ENCODE measurements at places on chromosomes 5 and 9.
A peak's percentile ranks its signal among the peaks of the same experiment; 100 is the strongest.

- DNase-seq = no peak
Measured at GRCh38 chr9:117917873-117918272, 213.7 kb downstream of the TLR4 start.

- no peak for DNase-seq
Measured at GRCh38 chr9:94668418-94668927, 29.2 kb upstream of the FBP1 start.

DNA sequence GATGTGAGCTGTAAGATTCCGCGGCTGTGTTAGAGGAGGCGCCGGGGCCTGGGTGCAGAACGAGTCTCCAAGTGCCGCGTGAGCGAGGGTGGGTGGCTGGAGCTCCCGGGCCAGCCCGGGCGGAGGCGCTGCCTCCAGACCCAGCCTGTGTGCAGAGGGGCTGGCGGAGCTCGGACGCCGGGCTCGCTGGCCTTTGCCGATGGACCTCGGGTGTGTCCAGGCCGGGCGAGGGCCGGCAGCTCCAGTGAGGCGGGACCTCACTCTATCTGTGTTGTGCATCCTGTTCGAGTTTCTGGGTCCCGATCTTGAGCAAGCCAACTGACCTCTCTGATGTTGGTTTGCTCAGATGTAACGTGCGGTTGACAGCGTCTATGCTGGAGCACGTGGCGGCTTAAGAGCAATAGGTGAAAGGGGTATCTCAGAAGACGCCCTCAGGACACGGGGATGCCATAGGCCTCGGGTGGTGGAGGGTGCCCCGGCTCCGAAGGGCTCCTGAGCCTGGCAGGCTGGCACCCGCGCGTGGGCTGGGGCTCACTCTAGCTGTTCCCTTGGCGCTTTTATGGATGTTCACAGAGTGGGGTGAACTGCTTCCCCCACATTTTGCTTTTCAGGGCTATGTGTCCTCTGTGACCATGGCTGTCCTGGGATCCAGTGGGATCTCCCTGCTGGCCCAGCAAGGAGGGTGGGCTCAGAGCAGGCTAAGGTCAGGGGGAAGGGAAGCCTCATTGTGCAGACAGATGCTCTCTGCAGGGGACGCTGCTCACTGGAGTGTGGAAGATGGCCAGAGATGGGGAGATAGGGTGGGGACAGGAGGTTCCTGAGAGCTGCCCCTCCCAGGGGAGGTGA, 69.8 kb downstream of the MRPL36 start:
- DNase-seq = no peak

GRCh38 chr5:55175781-55176175, 2.8 kb upstream of the CDC20B start:
- no peak for DNase-seq

DNA sequence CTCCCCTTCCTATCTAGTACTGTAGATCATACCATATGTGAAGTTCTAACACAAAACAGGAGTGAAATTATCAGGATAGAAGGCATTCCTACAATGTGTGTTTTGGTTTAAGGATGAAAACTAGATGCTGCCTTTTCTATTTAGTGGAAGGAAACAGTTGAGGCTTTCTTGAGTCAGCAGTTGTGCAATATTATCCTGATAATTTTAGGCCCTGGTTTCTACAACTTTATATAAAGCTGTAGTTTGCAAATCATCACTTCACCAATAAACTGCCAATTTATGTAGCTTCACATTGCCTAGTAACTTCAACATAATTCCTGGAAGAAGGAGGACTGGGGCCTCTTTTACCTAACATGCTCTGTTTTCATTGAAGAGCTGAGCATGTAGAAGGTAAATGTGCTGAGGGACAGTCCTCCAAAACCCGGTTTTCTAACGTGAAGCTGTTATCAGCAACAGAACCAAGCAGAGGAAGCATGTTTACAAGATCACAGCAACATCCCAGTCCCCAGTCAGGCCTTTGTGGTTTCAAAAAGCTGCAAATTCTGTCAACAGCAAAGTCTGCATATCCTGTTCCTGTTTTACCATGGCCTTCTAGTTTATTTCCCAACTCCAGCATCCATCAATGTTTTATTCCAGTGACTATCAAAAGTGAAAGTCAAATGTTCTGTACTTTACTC, 513.4 kb upstream of the MEF2C start:
- no peak for DNase-seq

GRCh38 chr5:170923910-170924620, 62.2 kb downstream of the RANBP17 start:
- no peak for DNase-seq

- no peak for DNase-seq
Measured at GRCh38 chr5:151451626-151452520, 4.5 kb downstream of the SLC36A1 start.

GRCh38 chr9:30410273-30410672, 1974.2 kb upstream of the ACO1 start:
- DNase-seq = no peak

GRCh38 chr9:76913467-76913866, 7.6 kb upstream of the PRUNE2 start:
- no peak for DNase-seq

DNA sequence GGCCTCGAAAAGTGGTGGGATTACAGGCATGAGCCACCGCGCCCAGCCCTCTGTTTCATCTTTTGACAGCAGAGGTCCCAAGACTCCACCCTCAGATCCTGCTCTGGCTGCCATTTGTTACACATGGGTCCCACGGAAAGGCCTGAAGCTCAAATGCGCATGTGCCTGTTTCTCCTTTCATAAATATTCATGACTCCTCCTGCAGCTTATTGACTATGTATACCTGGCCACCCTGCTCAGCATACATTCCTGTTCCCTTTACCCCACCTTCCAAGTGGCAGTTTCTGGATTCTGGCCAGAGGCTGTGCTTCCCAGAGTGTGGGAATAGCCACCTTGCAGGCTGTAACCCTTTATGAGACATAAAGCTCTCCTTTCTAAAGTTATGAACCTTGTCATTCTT, 46.5 kb downstream of the AUH start:
- no peak for DNase-seq

DNA sequence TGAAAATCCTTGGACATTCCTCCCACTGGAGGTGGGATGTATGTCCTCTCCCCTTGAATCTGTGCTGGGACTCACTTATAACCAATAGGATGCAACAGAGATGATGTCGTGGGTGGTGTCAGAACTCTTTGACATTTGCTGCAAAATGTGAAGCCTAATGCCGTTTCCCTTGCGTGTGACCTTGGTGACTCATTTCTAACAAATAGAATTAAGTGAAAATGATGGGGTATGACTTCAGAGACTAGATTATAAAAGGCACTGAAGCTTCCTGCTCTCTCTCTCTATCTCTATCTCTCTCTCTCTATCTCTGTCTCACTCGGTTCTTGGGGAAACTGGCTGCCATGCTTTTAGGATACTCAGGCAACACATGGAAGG, 126.1 kb upstream of the STC2 start:
- no peak for DNase-seq

GRCh38 chr5:74903165-74903787, 37.1 kb upstream of the FAM169A start:
- no peak for DNase-seq

GRCh38 chr9:33465596-33466564, 7.8 kb downstream of the NOL6 start:
- DNase-seq = no peak

DNA sequence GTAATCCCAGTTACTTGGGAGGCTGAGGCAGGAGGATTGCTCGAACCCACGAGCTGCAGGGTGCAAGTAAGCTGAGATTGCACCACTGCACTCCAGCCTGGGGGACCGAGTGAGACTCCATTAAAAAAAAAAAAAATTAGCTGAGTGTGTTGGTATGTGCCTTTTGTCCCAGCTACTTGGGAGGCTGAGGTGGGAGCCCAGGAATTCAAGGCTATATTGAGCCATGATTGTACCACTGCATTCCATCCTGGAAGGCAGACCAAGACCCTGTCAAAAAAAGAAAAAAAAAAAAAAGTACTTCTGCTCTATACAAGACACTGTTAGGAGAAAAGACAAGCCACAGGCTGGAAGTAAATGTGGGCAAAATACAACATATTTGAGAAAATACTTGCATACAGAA, 68.5 kb upstream of the FBXW11 start:
- no peak for DNase-seq

DNA sequence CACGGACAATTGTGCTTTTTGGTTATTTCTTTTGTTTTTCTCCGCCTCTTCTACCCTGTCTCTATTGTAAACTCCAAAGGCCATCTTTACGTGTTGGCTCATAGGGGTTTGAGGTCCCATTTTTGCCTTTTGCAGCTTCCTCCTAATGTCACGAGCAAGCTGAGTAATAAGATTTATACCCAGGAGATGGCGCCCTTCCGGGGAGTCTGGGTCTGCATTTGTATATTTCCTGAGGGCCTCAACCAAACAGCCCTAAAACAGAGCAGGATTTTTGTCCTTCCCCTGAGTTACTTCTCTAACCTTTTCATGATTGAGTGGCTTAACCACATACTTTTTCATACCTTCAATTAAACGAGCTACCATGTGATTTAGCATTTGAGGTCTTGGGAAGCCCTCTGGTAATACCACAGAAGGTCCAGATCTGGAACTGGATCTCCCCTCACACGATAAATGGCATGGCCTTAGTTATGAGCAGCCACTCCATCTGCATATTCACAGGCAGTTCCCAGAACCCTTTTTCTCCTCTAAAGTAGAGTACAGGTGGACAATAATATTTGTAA, 11.2 kb upstream of the CFAP95 start:
- no peak for DNase-seq

- no peak for DNase-seq
Measured at GRCh38 chr9:116236979-116237378, 83.4 kb downstream of the PAPPA start.

GRCh38 chr9:18759827-18760226, 273.2 kb downstream of the SAXO1 start:
- DNase-seq = no peak

- DNase-seq = no peak
Measured at GRCh38 chr9:16068476-16068875, 515.6 kb downstream of the CCDC171 start.

DNA sequence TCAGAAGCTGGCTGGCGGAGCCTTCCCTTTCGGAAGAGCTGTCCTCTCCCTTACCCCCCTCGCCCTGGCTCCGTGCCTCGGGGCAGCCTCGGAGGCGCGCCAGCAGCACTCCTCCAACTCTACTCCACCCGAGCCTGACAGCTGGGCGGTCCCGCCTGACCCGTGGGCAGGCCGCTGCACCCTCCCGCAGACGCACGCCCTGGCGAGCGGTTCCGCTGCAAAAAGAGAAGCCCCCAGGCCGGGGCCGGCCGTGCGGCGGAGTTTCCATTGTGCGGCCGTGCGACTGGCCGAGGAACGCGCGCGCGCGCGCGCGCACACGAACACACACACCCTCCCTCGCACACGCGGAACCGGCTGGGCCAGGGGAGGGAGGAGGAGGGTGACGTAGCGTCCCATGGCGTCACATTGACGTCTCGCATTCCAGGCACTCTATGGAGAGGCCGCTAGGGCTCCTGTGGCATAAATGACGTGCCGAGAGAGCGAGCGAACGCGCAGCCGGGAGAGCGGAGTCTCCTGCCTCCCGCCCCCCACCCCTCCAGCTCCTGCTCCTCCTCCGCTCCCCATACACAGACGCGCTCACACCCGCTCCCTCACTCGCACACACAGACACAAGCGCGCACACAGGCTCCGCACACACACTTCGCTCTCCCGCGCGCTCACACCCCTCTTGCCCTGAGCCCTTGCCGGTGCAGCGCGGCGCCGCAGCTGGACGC, at the start of gene NR4A3:
TSS of gene NR4A3 (plus strand) at position 490 of the 713 bp plus-strand sequence. CDS start 6,158 bp downstream, outside the sequence.
- peak; percentile 74 for DNase-seq

- DNase-seq = no peak
Measured at GRCh38 chr5:173745123-173745522, 128.7 kb upstream of the BOD1 start.

GRCh38 chr9:129464972-129465833, 155.7 kb downstream of the C9orf50 start:
- no peak for DNase-seq

DNA sequence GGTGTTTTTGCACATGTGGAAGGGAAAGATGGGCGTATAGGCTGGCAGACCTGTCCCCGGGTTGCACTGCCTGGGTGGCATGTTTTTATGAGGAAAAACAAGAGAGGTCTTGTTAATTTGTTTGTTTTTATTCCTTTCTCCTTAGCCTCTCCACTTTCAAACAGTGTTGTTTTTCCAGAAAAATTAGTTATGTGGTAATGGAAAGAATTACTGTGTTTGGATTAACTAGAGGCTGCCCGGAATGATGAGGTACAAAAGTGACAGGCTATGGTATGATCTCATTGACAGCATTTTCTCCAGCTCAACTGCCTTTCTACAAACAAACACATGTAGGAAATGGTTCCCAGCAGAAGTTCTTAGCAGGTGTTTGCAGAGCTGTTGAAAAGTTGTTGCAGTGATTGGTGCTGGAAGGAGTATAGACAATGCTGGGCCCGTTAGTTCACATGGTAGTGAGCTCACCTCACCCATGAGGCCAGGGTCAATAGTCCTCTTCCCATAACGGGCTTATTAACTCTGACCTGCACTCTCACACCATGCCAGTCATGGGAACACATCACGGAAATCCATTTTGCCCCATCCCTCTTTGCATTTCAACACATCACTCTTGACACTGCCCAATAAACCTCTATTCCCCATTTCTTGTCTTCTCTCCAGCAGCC, 111.3 kb upstream of the SAP30L start:
- no peak for DNase-seq

DNA sequence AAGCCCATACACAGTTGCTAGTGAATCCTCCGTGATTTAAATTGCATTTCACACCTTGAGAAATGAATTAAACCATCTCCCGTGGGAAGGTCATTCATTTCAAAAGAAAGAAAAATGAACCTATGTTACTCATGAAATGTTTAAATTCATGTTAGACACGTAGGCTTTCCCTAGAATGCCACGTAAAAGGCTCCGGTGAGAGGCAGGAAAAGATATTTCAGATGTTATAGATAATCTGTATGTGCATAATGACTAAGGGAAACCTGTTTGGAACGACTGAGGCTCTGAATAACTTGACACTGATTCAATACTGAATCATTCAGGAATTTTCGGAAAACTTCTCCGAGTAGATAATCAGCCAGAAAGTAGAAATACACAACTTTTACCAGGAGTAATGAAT, 134.3 kb upstream of the ICE1 start:
- DNase-seq = no peak

DNA sequence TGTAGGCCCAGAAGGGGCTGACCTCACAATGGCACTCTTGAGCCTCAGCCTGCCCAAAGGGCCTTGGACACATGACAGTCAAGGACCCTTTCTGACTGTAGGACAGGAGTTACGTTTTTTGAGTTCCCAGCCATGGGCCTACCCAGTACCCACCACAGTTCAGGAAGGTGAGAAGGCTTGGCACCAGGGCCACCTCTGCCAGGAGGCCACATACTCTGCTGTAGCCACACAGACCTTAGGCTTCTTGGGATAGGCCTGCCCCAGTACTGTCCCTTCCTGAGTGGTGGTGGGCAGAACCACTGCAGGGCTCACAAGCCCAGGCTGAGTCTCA, 12.8 kb downstream of the PDLIM4 start:
- no peak for DNase-seq

- DNase-seq = no peak
Measured at GRCh38 chr9:104856413-104856941, 71.5 kb downstream of the ABCA1 start.

GRCh38 chr9:83714329-83714728, 6.6 kb upstream of the UBQLN1 start:
- no peak for DNase-seq
